CD4-positive, alpha-beta T cell treated with Interleukin-15 for 4 hours (primary cell): ENCODE measurements at places on chromosomes 1 and 21.

GRCh38 chr1:29541631-29542030 is 305.3 kb downstream of the PTPRU start:
- no peak for DNase-seq

DNA sequence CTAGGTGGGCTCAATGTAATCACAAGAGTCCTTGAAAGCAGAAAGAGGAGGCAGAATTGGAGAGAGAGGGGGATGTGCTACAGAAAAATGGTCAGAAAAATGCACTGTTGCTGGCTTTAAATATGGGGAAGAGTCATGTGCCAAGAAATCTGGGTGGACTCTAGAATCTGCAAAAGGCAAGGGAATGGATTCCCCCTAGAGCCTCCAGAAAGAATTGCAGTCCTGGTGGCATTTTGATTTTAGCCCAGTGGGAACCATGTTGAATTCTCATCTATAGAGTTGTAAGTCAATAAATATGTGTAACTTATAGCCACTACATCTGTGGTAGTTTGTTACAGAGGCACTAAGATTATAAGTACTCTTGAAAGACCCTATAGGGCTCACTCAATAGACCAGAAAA is 210.3 kb downstream of the ASTN1 start:
- DNase-seq, result no peak

DNA sequence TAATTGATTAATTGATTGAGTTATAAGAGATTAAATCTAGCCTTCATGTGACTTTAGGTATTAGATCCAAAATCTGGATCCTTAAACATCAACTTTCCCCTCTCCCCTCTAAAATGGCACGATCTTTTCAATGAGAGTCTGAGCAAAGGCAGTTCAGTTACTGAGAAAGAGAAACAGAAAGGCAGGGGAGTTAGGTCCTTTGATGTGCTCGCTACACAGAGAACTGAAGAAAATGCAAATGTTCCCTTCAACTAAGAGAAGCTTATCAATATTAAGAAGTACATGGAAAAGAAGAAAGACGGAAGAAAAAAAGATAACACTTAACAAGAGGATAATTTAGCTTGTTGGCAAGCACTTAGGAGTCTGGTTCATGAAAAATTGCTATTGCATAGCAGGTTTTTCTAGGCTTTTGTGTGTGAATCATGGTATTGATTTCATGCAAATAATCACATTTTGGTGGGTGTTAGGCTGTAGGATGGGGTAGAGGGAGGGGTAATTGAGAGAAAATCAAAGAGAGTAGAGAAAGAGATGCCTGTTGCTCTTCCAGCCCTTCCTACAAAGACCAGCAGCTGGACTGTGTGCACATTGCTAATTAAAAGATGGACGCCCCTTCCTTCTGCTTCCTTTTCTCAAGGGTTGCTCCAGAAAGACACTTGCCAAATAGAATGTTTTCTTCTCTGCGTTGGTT is 307.6 kb upstream of the PLXNA2 start:
- no peak for DNase-seq

- DNase-seq, result no peak
These were observed 22.4 kb upstream of the ACTN2 start for GRCh38 chr1:236663934-236664333.

DNA sequence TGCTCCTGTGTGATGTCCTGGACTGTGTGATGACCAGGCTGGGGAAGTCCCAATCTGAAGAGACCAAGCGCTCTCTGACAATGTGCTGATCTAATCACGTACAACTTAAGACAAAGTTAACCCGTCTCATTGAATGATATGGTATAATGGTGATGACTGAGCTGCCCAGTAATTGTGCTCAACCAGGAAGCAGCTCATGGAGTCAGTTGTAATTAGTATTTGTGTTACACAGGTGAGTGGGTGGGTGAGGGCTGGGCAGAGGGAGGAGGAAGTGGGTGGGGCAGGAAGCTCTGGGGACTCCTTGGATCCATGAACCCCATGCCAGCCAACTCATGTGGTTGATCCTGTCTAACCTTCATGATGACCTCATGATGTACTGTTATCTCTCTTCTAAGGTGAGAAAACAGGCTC is 8.7 kb upstream of the ECE1 start:
- DNase-seq, result peak; percentile 14

- DNase-seq, result no peak
These were observed 407.8 kb upstream of the DAB1 start for GRCh38 chr1:57831624-57832023.

GRCh38 chr1:15123270-15123669 is 30.3 kb upstream of the TMEM51 start:
- no peak for DNase-seq

DNA sequence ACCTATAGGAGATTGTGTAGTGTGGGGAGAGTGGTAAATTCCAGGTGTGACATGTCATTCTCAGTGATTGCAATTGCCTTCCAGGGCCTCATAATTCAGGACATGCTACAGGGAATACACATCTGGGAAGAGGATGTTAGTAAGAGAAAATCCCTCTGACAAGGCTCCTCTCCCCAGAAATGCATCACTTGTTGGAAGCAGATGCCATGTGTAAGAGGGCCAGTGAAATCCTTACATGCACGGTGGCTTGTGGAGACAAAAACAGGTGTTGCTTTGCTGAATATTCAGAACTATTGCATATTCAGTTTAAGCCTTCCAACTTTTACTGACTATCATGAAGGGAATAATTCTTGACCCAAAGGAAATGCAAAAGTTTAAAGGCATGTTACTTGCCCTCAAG is 503.4 kb downstream of the NEGR1 start:
- DNase-seq, result no peak

DNA sequence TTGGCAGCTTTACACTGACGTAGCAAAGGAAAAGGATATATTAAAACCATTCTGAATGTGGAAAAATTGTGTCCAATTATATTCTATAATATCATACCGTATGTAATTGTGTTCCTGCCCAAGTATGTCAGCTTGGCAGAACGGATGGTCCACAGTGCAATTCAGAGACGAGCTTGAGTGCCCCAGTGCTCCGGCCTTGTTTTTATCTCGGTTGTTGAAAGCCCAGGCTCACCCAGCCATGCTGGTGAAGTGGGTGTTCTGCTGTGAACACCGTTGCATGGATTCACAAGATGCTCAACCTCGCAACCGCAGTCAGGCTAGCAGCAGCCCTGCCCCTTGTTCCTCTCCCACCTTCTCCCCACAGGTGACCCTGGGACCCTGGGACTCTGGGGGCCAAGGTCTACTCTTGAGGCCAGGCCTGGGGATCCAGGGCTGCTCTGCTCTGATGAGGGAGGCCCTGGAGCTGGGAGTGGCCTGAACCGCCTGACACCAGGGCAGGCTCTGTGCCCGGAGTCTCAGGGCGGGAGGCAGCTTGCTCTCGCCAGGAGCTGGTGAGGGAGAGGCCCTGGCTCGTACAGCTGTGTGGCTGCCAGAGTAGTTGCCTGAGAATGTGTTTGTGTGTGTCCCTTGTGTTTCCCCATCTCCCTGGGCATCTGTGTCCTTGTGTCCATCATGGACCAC is 11.2 kb downstream of the PTPRF start:
- DNase-seq, result no peak

GRCh38 chr1:51920130-51920529 is 41.6 kb upstream of the NRDC start:
- DNase-seq, result no peak

DNA sequence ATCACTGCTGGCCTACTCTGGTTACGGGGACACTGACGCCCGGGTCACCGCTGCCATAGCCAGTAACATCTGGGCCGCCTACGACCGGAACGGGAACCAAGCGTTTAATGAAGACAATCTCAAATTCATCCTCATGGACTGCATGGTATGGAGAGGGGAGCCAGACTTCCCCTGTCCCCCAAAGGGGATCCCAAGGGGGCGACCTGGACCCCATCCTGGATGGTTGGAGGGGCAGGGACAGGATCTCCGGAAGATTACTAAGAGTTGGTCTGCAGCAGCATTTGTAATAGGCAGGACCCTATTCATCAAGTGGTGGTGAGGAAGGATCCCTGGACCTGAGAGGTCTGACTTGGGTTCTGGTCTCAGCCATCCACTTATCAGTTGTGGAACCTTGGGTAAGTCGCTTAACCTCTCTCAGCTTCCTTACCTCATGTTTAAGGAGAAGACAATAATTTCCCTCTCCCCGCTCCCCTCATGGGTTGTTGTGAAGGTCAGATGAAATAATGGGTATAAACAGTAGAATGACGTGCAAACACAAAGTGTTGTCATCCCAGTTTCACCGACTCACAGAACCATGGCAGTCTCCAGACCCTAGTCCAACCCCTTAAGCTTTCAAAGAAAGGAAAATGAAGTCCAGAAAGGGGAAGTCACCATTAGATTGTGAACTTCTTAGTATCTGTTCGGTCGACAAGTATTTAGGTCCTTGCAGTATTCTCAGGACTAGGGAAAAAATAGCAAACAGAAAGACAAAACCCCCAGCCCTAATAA is 883 bp downstream of the LAMTOR2 start:
- DNase-seq, result no peak

- peak; percentile 6 for DNase-seq
These were observed 75.7 kb upstream of the PKN2 start for GRCh38 chr1:88608139-88608943.

DNA sequence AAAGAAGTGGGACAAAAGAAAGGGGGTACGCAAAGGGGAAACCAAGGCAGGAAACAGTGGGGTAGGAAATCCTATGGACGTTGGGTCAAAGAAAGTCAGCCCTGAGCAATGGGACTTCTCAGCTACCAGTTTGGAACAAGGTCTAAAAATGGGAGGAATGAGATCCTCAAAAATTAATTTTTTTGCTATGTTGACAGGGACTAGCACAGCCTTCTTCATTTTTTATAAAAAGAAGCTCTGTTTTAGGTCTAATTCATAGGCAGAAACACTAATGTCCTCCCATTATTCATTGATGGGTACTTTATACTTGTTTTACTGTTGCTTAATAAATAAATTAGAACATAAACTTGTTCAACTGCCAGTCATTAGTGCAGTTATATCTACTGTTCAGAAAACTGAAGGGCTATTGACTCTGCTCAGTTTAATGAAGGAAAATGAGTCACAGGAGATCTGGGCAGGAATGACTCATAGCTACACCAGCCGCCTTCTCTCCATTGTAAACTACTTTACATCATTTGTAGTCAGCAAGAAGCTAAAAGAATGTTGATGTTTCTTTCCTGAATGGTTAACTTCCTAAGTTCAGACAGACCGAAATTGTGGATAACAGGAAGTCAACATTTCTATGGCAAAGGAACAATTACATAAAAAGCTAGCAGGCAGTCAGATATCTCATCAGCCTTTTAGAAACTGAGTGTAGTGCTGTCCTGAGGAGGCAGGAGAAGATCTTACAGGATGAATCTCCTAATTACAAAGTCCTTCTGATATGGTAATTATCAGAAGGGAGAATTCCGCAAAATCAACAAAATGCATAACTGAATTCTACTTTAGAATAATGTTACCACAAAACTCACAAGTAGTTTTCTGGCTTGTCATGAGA is 356.4 kb upstream of the PKN2 start:
- no peak for DNase-seq

GRCh38 chr1:15236321-15236721 is 10.7 kb upstream of the FHAD1 start:
- no peak for DNase-seq

- DNase-seq, result no peak
These were observed 31.6 kb downstream of the TEX35 start for GRCh38 chr1:178544531-178544930.

- DNase-seq, result no peak
These were observed 393.7 kb downstream of the HLX start for GRCh38 chr1:221272940-221273339.
